BJ (cell line): ENCODE measurements at places on chromosomes 12 and 14. TPM values are rescaled to one million over a fixed set of nuclear protein-coding genes. Genes with fewer than 3 reads are reported as not detected.

SLC35F4 gene
- not detected in 2 replicates for polyA plus RNA-seq

KCNC2 gene
- not detected in 2 replicates for polyA plus RNA-seq

DNA sequence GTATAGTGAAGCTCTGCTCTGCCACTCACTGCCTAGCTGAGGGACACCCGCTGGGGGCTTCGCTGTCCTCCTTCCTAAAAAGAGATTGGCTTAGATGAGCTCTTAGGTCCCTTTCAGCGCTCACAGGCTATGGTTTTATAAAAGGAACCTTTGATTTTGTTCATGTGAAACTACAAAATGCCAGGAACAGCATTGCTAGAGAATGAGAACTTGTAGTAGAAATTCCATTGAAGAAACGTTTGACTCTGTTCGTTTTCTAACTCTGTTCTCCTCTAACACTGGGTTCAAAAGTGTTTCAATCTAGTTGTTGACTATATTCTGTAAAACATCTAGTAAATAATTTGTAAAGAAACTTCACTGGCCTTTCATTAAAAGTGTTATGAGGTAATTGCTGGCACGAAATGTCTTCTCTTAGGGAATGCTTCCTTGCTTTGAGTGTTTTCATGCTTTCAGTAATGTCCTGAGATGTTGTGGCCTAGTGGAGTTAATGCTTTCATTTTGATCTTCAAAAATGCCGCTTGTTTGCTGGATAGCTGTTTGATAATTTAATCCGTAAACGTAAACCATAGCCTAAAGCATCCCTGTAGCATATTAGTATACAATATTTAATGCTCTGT, 1.6 kb downstream of the MARK3 start:
- no peak for DNase-seq

DNA sequence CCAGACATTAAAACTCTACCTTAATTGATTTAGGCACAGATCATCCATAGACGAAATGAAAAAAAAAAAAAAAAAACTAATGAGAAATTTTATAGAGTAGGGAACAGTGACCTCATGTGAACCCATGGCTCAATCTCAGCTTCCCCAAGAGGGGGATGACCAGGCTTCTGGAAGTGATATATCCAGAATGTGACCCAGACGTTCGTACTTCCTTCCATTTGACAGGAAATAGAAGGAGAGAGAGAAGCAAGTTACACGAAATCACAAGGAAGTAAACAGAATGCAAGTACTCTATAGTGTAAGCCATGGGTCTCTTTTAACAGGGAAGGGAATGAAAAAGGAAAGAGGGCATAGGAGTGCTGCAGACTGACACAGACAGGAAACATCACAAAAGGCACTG, 10.1 kb downstream of the FOXN3 start:
- no peak for DNase-seq

GRCh38 chr14:55711175-55711811, 131.3 kb downstream of the KTN1 start:
- DNase-seq: no peak

GRCh38 chr12:31280183-31280582, 45.8 kb downstream of the SINHCAF start:
- no peak for DNase-seq

- no peak for DNase-seq
Observed at GRCh38 chr12:111328138-111328537, 40.8 kb downstream of the PHETA1 start.

DNA sequence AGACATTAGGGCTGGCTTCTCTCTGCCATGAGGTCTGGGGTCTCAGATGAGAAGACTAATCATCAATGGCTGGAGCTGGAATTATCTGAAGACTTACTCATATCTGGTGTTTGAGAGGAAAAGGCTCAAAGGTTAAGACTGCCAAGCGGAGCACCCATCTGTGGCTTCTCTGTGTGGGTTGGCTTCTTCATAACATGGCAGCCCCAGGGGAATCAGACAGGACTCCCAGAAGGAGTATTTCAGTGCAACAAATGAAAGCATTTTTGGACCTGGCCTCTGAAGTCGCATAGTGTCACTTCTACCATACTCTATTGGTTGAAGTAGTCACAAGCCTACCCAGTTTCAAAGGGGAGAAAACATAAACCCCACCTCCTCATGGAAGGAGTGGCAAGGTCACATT, 171.8 kb upstream of the KRR1 start:
- DNase-seq: no peak

- DNase-seq: no peak
Observed at GRCh38 chr14:77097006-77097699, 905 bp upstream of the CIPC start.

DNA sequence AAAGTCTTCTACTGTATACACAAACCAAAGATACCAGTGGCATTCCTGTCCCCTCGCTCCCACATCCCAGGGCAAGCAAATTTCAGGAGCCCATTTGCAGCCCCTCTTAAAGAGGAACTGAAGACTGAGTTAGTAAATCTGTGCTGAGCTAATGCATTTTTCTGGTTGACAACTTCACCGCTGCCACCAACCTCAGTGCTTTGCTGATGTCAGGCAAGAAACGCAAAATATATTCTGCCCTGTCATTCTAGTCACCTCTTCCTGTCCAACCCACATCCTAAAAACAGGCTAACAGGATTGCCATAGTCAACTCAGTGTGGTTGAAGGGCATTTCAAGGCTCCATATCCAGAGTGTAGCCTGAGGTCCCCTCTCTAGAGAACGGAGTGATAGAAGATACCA, 59.4 kb upstream of the FICD start:
- no peak for DNase-seq

DNA sequence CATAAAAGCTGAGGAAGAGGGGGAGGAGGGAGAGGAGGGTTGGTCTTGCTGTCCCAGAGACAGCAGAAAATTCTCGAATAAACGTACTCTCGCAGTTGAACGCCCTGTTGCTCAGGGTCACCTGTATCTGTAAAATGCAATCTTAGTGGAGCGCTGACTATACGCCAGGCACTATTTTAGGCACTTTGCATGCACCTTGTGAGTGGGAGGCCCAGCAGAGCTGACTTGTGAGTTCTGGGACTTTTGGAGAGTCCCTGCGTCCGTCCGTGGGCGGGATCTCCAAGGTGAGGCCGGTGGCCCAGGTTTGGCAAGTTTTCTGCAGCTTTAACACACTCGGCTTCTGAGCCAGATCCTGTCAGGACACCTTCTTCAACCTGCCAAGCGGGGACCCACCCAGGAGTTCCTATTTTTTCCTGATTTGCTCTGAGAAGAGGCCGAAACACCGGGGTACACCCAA, 32.5 kb upstream of the PLEKHG6 start:
- no peak for DNase-seq

DNA sequence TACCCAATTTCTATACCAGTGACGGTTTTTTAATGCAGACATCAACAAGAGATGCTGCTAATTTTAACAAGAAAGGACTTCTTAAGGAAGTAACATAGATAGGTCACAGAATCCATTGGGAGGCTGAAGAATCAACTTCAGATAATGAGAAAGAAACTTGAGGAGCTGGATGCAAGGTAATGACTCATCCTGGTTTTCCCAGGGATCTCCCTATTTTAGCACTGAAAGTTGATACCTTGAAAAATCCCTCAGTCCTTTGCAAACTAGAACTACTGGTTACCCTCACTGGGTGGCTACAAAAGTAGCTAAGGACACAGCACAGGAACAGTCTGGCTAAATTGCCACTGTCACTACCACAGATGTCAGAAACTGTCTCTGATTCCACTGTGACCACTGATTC, 561.9 kb downstream of the FLRT2 start:
- DNase-seq: no peak

DNA sequence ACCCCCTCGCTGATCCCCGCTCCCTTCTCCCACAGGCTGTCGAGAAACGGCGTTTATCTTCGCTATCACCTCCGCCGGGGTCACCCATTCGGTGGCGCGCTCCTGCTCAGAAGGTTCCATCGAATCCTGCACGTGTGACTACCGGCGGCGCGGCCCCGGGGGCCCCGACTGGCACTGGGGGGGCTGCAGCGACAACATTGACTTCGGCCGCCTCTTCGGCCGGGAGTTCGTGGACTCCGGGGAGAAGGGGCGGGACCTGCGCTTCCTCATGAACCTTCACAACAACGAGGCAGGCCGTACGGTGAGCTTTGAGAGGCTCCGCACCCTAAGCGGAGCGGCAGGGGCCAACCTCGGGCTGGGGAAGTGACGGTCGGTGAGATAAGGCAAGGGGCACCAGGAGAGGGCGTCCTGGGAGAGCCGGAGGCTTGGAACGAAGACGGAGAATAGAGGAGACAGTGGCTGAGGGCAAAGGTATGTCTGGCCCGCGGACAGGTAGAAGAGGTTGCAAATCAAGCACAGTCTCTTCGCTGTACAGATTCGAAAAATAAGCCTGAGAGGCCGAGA, 2.3 kb downstream of the WNT1 start:
- DNase-seq: no peak
